ENCODE measurements at places on chromosomes 13 and 19.

DNA sequence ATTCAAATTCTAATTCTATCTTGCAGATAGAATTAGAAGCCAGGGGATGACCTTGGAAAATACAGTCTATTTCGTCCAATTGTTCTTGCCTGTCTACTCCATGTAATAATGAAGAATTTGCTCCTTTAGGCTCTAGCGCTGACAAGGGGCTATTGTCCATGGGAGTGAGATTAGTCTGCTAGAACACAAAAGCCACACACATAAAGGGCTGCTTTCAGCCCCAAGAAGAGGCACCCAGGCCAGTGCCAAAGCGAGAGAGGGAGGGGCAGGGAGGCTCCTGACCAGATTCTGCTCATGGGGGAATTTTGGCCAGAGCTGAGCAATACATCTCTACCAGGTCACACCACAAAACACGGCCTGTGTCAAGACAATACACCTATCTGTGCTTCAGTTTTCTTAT lies 1306.9 kb downstream of the UQCRFS1 start:
- no peak overlapping the region for H3K27ac ChIP-seq
- no peaks in the 10 kb centered on the region for H3K36me3 ChIP-seq
- H3K4me1 ChIP-seq, result no peaks in the 10 kb centered on the region
- no peaks in the 10 kb centered on the region for H3K27me3 ChIP-seq

GRCh38 chr13:113815151-113816058 lies 48.5 kb downstream of the GAS6 start:
- H3K4me3 ChIP-seq, result peak overlapping the region; percentile 89
- peak; percentile 39 for DNase-seq
- H3K4me1 ChIP-seq, result peaks cover 23% of the 10 kb centered on the region
- H3K27ac ChIP-seq, result peak overlapping the region; percentile 56

DNA sequence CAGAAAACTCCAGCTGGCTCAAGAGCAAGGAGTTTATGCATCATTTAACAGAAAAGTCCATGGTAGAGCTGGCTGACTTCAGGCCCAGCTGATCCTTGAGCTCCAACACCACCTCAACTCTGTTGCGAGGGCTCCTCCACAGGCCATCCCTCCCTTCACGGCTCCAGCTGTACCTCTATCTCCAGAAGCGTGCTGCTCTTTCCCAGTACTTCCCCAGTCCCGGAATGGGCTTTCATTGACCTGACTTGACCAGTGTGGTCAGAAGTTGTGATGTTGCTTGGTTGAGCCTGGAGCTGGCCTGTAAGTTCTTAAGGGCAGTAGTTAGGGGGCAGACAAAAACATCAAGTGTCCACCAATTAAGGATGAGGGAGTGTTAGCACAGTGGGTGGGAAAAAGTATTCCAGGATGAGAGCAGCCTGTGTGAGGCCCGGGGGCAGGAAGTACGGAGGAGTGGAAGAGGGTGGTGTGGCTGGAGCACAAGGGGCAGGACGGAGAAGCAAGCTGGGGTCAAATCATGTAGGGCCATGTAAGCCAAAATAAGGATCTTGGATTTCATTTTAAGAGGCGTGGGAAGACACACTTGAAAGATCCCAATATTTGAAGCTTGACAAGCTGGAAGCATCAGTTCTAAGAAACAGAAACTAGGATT lies 24.0 kb downstream of the SKA3 start:
- no peak overlapping the region for H3K27ac ChIP-seq
- H3K4me1 ChIP-seq, result no peaks in the 10 kb centered on the region
- no peaks in the 10 kb centered on the region for H3K27me3 ChIP-seq
- no peak overlapping the region for H3K4me3 ChIP-seq
- DNase-seq, result no peak
- peaks cover 39% of the 10 kb centered on the region for H3K36me3 ChIP-seq

DNA sequence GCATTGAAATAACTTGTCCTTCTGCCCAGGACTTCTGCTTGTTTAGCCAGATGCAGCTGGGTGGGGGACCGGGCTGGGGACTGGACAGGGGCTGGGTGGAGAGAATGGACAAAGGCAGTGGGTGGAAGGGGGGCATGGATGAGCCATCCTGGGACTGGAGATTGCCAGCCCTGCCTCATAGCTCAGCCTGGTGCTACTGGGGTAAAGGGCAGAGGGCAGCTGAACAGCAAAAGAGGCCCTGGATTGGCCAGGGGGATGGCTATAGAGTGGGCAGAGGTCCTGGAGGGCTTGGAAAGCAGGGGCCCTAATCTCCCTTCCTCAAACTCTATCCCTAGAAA lies 17.7 kb upstream of the PLAUR start:
- H3K27ac ChIP-seq, result no peak overlapping the region
- H3K36me3 ChIP-seq, result peaks cover 3% of the 10 kb centered on the region
- no peak for DNase-seq
- H3K4me1 ChIP-seq, result no peaks in the 10 kb centered on the region

- H3K4me3 ChIP-seq, result peak overlapping the region; percentile 51
- peak; percentile 49 for DNase-seq
- H3K27me3 ChIP-seq, result peaks cover 8% of the 10 kb centered on the region
- H3K4me1 ChIP-seq, result peaks cover 77% of the 10 kb centered on the region
- peaks cover 12% of the 10 kb centered on the region for H3K36me3 ChIP-seq
- H3K27ac ChIP-seq, result peak overlapping the region; percentile 97
These were observed 5.3 kb downstream of the SIGLECL1 start for GRCh38 chr19:51256155-51256625.

GRCh38 chr13:40043764-40044163 lies 388.3 kb downstream of the COG6 start:
- H3K27ac ChIP-seq, result no peak overlapping the region
- H3K36me3 ChIP-seq, result no peaks in the 10 kb centered on the region
- no peak for DNase-seq
- H3K27me3 ChIP-seq, result peaks cover 18% of the 10 kb centered on the region
- H3K4me1 ChIP-seq, result no peaks in the 10 kb centered on the region
- no peak overlapping the region for H3K4me3 ChIP-seq

- no peak overlapping the region for H3K4me3 ChIP-seq
- no peak for DNase-seq
- H3K27ac ChIP-seq, result no peak overlapping the region
- H3K36me3 ChIP-seq, result no peaks in the 10 kb centered on the region
- H3K4me1 ChIP-seq, result no peaks in the 10 kb centered on the region
These were observed 133.0 kb downstream of the URI1 start for GRCh38 chr19:30074741-30075715.

- peaks cover 3% of the 10 kb centered on the region for H3K36me3 ChIP-seq
- H3K4me3 ChIP-seq, result no peak overlapping the region
- no peaks in the 10 kb centered on the region for H3K27me3 ChIP-seq
- no peak for DNase-seq
- peaks cover 22% of the 10 kb centered on the region for H3K4me1 ChIP-seq
These were observed 43.9 kb downstream of the GAS6 start for GRCh38 chr13:113819731-113820715.

DNA sequence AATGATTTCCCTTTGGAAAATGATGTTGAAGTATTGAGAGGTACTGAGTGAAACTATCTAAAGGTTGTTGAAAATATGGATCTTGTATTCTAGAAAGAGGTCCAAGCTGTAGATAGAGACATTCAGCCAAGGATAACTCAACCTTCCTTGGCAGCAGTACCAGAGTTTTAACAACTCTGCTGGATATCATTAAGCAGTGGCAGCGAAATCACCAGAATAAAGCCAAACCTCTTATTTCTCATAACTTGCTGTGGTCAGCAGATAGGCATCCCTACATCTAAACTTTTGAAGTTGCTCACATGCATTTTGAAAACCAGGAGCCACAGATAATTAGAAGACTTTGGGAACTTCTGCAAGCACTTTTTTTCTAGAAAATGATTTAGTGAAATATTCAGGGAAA lies 559.8 kb downstream of the IRS2 start:
- H3K27me3 ChIP-seq, result no peaks in the 10 kb centered on the region
- H3K4me3 ChIP-seq, result no peak overlapping the region
- no peaks in the 10 kb centered on the region for H3K36me3 ChIP-seq
- no peaks in the 10 kb centered on the region for H3K4me1 ChIP-seq
- no peak overlapping the region for H3K27ac ChIP-seq
- DNase-seq, result no peak

- no peaks in the 10 kb centered on the region for H3K36me3 ChIP-seq
- H3K4me1 ChIP-seq, result peaks cover 2% of the 10 kb centered on the region
- H3K27me3 ChIP-seq, result peaks cover 16% of the 10 kb centered on the region
- no peak overlapping the region for H3K27ac ChIP-seq
- no peak for DNase-seq
These were observed 14.2 kb downstream of the SIGLEC5 start for GRCh38 chr19:51615991-51616390.

DNA sequence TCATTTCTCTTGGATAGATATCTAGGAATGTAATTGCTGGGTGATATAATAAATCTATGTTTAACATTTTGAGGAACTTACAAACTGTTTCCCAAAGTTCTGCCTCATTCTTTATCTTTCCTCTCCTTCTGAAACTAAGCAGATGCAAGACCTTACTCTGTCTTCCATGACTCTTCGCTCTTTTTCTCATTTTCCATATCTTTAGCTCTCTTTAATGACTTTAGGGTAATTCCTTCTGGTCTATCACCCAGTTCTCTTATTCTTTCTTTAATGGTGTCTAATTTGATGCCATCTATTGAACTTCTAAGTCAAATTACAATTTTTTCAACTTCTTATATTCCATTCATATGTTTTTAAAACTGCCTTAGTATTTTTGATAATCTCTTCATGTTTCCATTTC lies 316.6 kb downstream of the POU4F1 start:
- H3K4me1 ChIP-seq, result no peaks in the 10 kb centered on the region
- no peak overlapping the region for H3K4me3 ChIP-seq
- no peak overlapping the region for H3K27ac ChIP-seq
- H3K36me3 ChIP-seq, result no peaks in the 10 kb centered on the region
- H3K27me3 ChIP-seq, result no peaks in the 10 kb centered on the region

- H3K27ac ChIP-seq, result no peak overlapping the region
- no peak overlapping the region for H3K4me3 ChIP-seq
- no peak for DNase-seq
- H3K27me3 ChIP-seq, result peaks cover 1% of the 10 kb centered on the region
These were observed 452.3 kb downstream of the IRS2 start for GRCh38 chr13:109333893-109334651.
